ENCODE measurements at places on chromosomes 6 and 20.

GRCh38 chr6:44056392-44057237 is 70.6 kb downstream of the MRPL14 start:
- no peak for DNase-seq

DNA sequence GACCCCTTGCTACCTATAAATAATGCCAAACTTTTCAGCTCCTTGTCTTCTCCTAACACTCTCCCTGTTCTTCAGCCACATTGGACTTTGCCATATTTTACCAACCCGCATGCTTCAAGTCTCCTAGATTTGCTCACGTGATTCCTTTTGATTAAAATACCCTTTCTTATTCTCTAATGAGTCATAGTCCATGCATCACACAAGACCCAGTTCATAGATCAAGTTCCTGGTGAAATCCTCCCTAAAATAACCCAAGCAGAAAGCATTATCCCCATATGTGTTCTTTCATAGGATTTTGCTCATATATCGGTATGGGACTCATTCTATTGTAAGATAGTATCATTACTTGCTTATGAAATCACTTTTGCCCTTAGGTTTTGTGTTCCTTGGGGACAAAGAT is 108.9 kb upstream of the STXBP5 start:
- DNase-seq, result no peak

DNA sequence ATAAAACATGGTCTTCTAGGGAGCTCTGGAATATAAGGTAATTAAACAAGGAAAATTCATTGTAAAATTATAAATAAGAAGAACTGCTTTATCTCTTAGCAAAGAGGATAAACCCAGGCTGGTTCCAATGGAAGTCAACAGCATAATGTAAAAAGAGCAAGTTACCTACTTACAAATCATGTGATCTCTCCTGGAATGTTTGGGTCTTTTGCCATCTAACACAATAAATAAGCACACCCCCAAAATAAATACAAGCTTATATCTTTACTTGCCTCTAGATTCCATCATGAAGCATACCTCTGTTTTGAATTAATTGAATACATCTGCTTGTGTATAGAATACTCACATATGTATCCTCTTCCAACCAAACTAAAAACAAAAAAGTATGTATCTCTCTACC is 2.5 kb upstream of the PHACTR1 start:
- no peak for DNase-seq

DNA sequence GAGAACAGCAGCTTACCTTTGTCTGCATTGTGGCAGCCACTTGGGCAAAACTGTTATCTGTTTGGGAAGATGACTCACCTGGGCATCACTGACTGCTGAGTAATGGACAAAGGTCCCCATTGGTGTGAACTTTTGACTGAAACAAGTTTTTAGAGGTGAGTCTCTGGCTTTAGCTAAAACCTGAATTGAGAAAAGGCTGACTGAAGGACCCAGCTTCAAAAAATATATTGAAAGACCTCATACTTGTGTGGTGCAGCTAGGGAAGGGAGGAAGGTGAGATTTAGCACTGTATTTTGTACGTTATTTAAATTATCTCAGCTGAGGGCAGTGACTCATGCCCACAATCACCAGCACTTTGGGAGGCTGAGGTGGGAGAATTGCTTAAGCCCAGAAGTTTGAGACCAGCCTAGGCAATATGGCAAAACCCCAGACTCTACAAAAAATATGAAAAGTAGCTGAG is 4.5 kb upstream of the CITED2 start:
- DNase-seq, result no peak

DNA sequence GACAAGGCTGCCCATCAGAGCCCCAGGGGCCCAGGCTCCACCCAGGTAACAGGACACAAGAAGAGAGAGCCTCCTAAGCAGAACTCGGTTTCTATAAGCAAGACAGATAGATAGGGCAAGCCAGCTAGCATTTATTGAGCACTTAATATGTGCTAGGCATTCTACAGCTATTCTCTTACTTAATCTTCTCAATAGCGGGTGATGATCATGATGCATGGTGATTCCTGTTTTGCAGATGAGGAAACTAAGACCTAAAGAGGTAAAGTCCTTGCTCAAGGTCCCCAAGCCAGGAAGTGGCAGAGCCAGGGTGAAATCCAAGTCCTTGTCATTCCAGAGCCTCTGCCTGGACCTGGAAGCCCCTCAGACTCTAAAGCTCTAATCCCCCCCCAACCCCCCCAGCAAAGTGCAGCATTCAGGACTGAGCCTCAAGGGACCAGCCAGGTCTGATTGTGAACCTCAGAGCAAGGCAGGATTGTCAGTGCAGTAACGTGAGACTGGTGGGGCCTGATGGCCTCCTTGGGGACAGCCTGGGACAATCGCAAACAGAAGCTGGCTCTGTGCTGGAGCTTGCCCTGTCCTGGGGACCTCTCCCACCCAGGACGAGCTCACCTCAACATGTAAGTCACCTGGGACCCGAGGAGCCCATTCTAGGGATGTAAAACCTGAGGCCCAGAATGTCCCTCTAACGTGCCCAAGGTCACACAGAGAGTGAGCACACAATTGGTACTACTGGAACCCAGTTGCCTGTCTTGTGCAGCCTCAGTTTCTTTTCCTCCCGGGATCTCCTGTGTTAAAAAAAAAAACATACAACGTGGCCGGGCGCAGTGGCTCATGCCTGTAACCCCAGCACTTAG is 48.4 kb upstream of the PTGIS start:
- no peak for DNase-seq

DNA sequence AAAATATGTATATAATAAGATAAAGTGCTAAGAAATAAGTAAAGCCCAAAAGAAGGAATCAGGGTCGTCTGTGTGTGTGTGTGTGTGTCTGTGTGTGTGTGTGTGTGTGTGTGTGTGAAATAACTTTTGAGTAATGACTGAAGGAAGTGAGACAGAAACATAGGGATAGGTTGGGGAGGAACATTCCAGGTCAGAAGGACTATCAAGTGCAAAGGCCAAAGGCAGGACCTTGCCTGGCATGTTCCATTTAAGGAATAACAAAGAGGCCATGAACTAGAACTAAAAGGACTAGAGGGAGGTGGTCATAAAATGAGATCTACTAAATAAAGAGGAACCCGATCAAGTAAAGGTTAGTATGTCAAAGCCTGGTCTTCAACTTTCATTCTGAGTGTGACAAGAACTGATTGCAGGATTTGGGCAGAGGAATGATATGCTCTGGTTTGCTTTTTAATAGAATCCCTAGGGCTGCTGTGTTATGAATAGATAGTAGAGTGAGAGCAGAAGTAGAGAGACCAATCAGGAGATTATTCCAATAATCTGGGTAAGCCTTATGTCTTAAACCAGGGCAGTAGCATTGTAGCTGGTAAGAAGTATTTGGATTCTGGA is 6.9 kb downstream of the ENPP3 start:
- DNase-seq, result no peak

DNA sequence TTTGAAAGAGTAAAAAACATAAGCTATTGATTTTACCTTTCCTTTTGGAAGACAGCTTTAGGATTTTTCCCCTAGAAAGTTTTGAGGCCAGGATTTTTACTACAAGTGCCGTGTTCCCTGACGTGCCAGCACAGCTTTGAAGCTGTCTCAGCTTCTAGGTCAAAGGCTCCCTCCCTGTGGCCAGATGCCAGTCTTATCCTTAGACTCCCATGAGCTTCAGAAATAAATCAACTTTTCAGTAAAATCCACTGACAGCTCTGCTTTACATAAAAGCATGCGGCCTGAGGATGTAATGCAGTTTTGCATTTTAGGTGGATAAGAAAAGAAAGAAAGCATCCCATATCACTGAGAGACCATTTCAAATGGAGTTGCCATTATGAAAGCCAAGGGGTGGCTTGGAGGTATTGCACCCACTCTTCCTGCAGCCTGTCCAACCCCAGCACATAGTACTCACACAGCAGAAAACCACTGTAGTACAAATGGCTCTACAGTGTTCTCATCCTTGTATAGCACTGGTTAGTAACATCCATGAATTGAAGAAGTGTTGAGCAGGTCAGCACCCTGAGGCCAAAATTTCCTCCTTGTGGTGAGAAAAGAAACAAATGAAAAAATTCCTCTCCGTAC is 15.2 kb upstream of the ATXN1 start:
- no peak for DNase-seq

DNA sequence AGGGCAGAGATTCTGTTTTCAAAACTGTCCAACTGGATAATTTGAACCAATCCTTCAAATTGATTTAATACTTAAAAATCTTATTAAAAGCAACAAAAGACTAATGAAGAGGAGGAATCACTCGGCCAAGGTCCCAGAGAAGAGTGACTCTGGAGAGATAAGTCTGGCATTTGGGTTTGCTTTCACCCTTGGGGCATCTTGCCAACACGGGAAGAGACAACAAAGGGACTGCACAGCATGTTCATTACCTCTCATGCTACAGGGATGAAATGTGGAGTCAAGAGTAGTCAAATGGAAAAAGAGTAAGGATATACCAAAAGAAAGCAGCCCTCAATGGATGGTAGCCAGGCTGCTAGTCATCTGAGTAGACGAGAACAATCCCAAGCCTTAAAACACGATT is 68.2 kb downstream of the KHDRBS2 start:
- no peak for DNase-seq

DNA sequence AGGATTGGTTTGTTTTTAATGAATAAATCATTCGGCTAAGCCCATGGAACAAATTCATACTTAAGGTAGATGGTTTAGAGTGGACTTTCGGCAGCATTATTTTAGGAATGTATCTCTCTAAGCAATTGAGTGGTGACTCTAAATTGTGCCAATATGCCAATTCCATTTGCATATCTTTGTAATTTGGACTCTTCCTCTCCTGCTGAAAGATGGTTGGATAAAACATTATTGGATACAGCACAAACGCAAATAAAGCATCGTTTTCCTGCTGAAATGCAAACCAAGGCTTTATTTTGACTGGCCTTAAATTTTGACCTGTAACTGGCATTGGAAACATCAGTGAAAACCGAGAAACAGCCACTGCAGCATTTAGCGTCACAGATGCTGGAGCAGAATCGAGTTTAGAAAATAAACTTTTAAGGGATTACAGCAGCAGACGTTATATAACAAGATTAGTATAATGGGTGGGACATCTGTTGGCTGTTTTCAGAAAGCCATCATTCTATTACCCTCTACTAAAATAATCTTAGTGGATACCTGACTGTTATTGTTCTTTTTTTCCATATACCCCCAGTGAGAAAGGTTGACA is 726.0 kb downstream of the KIF16B start:
- no peak for DNase-seq

GRCh38 chr6:22673474-22673873 is 104.1 kb downstream of the HDGFL1 start:
- no peak for DNase-seq

GRCh38 chr20:1005452-1006027 is 3.4 kb upstream of the RSPO4 start:
- DNase-seq, result peak; percentile 63

DNA sequence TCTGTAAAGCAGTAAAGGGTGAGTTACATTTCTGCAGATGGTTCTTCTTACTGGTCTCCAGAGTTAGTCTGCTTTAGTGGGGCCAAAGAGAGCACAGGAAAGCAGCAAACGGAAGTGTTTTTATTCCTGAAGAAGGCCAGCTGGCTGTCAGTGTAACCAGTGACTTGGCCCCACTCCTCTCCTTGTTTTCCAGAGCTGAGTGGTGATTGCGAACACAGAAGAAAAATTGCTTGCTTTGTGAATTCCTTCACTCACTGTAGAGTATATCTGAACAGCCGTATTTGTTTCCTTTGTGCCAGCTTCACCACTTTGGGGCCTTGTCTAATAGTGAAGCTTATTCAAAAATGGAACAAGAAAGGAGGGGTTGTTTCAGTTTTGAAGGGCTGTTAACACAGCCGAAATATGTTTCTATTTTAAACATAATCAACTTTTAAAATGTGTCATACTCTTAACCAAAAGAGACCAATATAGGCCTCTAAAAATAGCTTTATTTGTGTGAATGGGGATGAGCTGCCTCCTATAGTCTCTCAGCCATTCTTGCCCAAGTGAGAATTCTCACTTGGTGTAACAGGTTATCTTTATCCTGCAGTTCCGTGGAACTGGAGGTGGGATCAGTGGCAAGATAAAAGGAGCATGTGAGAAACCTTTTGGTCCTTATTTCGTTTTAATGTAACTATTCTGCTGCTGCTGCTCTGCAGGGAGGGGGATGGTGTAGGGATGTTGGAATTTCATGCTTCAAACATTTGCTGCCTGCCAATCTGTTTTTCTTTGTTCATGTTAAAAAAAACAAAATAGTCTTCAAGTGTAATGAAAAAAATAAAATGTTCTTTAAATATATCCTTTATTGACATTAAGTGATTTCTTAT is 37.8 kb downstream of the ZC2HC1B start:
- no peak for DNase-seq

DNA sequence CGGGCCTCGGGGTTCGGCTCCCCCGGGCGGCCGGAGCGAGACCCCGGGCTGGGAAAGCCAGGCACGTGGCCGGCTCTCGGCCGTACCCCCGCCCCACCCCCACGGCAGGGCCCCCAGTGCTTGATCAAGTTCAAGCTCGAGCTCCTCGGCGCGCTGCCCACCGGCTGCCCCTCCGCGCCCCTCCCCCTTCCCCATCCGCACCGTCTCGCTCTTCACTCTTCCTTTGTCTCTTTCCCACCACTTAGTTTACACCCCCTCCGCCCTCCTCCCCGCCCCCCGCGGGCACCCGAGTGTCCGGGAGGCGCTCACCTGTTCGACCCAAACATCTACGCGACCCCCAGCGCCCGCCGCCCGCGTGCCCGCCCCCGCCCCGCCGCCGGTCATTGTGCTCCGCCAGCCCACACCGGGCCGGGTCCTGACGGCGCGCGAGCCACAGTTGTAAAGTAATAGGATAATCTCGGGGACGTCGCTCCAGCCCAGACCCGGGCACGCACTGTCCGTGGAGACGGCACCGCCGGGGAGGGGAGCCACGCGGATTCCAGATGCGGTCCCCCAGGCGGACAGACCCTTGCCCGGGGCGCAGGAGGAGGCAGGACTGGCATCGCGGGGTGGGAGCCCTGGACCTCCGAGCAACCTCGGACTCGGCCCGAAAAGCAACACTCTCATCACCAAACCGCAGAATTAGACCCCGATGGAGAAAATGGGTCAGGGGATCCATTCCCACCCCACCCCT is 100.7 kb downstream of the NOL4L start:
- no peak for DNase-seq

DNA sequence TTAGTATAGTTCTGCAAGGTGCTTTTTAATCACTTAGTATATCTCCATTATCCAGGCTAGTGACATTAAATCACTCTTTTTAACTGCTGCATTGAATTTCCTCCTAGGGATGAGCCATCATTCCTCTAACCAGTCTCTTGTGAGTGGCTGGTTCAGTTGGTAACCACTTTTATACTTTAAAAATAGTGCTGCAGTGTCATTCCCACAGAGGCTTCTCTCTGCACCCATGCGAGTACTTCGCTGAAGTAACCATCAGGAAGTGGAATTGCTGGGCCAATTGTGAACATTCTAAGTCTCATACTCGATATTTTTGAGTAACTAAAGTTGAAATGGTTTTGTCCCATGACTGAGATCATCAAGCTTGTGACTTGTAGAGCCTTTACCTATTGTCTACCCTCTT is 2.1 kb downstream of the BTN3A2 start:
- no peak for DNase-seq

- DNase-seq, result no peak
Observed at GRCh38 chr6:45447716-45448115, 70.0 kb upstream of the SUPT3H start.

- DNase-seq, result no peak
Observed at GRCh38 chr6:119390247-119390793, 40.8 kb upstream of the MAN1A1 start.

Data from HCT116 (cell line).